ENCODE measurements at places on chromosomes 2 and 18.

DNA sequence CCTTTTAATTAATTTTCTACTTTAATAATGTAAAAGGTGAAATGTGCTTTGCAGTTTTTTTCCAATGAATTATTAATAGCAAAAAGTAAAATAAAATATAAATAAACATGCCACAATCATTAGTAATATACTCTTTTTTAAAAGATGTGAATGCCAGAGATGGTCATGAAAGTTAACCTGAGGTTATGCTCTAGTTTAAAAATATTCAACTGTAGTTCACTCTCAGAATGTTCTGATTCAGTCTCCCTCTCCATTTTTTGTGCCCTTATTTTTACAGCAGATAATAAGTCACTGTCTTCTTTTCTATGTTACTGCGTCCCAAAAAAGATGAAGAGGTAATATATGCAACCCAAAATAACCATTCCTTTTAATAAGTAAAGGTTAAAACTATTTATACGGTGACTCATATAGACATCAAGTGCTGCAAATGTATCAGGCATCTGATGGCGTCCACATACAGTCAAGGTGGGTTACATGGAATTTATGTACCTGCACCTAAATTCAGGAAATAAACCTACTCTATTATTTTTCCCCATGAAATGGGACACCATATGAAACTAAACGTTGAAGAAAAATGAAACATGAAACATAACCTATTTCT lies 153.6 kb upstream of the ZNF804A start:
- no peak for DNase-seq

- peak; percentile 7 for DNase-seq
These were observed 63.0 kb upstream of the TWIST2 start for GRCh38 chr2:238784671-238785527.

DNA sequence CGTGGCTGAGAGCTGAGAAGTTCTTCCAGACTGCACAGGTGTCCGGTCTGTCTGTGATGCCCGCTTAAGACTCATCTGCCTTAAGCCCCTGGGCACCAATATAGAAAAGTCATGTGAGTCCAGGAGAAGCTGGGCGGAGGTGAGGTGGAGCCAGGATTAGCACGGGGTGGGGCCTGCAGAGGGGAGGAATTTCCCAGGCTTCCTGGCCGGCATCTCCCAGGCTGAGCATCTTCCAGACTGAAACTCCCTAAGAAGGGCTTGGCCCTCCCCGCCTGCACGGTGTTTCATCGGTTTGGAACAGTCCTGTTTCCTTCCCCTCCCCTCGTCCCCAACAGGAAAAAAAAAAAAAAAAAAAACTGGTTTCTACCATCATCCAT lies 270.3 kb downstream of the ATAD2B start:
- no peak for DNase-seq

- no peak for DNase-seq
These were observed 122.1 kb downstream of the ACOXL start for GRCh38 chr2:110854355-110855081.

- DNase-seq, result no peak
These were observed 138.1 kb downstream of the B3GNT2 start for GRCh38 chr2:62334009-62334408.

GRCh38 chr2:68643874-68644485 lies 601 bp downstream of the PROKR1 start:
- no peak for DNase-seq

Measured in stimulated activated CD4-positive, alpha-beta T cell treated with anti-CD3 and anti-CD28 coated beads, Interleukin-1b, Interleukin-23, amount 100 ng/mL, for 1 hour (primary cell).